Activated CD4-positive, alpha-beta memory T cell treated with anti-CD3 and anti-CD28 coated beads, Interleukin-2, amount 10 ng/mL, durations not matched to agents 7 days and 5 days (primary cell): ENCODE measurements at places on chromosomes 1 and 21. TPM values are rescaled to one million over a fixed set of nuclear protein-coding genes. Genes with fewer than 3 reads are reported as not detected.

- no peak overlapping the region for H3K4me3 ChIP-seq
- peaks cover 1% of the 10 kb centered on the region for H3K4me1 ChIP-seq
- H3K27ac ChIP-seq, result no peak overlapping the region
- no peaks in the 10 kb centered on the region for H3K36me3 ChIP-seq
- DNase-seq, result no peak
Measured at GRCh38 chr1:65174585-65174984, 26.6 kb downstream of the AK4 start.

GRCh38 chr1:11188858-11189451 is at the start of gene ANGPTL7:
Gene ANGPTL7 (plus strand): TSS chr1:11189355. CDS start chr1:11189580, 225 bp downstream.
- no peaks in the 10 kb centered on the region for H3K4me1 ChIP-seq
- DNase-seq, result no peak
- no peak within 1 kb of the TSS for H3K27ac ChIP-seq
- no peak within 1 kb of the TSS for H3K4me3 ChIP-seq
- peaks cover 21% of the 10 kb centered on the region for H3K36me3 ChIP-seq

DNA sequence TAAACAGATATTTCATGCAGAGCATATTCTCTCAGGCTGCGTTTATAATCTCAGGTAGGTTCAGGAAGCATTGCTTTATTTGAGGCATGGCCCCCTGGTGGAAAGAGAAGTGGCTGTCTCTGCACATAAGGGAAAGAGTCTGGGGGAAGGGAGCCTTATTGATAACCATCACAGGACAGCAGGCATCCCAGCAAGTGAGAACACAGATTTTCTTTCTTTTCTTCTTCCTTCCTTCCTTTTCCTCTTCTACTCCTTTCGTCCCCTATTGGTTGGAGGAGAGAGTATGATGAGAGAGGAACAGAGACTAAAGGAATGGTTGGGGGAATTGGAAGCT is 21.9 kb downstream of the TSNAX start:
- DNase-seq, result peak; percentile 26
- H3K36me3 ChIP-seq, result peaks cover 30% of the 10 kb centered on the region
- H3K4me1 ChIP-seq, result peaks cover 17% of the 10 kb centered on the region
- no peaks in the 10 kb centered on the region for H3K27me3 ChIP-seq

DNA sequence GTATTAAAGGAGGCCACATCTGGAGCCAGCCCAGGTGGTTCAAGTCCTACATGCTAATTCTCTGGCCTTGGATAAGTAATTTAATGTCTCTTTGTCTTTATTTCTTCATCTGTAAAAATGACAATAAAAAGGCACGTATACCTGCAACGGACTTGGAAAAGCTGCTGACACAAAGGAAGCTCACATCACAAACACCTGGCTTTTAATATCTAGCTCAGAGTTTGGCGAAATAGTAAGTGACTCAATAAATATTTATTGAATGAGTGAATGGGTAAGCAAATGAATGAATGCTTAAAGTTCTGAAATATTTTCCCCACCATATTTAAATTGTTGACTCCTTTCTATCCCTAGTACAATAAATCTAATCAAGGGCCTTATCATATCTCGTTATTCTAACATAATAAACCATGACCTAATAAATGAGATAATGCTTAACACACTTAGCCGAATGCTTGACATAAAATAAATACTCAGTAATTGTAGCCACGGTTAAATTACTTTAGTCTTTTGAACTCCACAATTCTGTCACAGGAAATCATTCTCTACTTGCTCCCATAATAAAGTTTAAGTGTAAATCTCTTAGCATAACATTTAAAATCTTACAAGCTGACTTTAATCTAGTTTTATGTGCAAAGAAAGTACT is 74.7 kb upstream of the PALMD start:
- no peak overlapping the region for H3K27ac ChIP-seq
- H3K36me3 ChIP-seq, result no peaks in the 10 kb centered on the region
- no peak overlapping the region for H3K4me3 ChIP-seq
- H3K27me3 ChIP-seq, result peaks cover 10% of the 10 kb centered on the region

DNA sequence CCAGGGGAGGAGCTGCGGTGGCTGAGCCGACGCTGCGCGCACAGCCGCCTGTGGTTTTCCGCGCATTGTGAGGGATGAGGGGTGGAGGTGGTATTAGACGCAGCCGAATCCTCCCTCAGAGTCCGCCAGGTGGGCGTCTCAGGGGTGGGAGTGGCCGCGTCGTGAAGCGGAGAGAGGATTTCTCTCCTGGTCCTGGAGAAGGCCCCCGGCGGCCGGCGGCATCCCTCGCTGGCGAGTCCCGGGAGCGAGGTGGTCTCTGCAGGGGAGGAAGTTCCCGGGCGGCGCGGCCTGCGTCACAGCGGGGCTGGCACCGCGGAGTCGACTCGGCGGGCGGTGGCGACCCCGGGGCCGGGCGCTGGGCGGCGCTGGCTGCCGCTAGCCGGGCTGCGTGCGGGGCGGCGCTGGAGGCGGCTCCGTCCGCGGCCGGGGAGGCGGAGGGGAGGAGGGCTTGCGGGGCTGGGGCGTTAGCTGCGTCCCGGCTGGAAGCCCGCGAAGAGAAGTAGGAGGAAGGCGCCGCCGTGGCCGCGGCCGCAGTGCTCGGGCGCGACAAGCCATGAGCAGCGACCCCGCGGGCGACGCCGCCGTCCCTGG is at the start of gene LRRC8C:
Gene LRRC8C (plus strand): TSS at position 464 of the 591 bp plus-strand sequence. CDS start 53,354 bp downstream, outside the sequence.
- H3K4me3 ChIP-seq, result peak within 1 kb of the TSS; percentile 88
- H3K27me3 ChIP-seq, result no peaks in the 10 kb centered on the region
- peaks cover 71% of the 10 kb centered on the region for H3K4me1 ChIP-seq
- peak within 1 kb of the TSS; percentile 89 for H3K27ac ChIP-seq

GRCh38 chr1:175715742-175716141 is 27.7 kb downstream of the TNR start:
- no peaks in the 10 kb centered on the region for H3K4me1 ChIP-seq
- H3K27me3 ChIP-seq, result no peaks in the 10 kb centered on the region
- no peak overlapping the region for H3K27ac ChIP-seq
- H3K36me3 ChIP-seq, result no peaks in the 10 kb centered on the region
- H3K4me3 ChIP-seq, result no peak overlapping the region

DNA sequence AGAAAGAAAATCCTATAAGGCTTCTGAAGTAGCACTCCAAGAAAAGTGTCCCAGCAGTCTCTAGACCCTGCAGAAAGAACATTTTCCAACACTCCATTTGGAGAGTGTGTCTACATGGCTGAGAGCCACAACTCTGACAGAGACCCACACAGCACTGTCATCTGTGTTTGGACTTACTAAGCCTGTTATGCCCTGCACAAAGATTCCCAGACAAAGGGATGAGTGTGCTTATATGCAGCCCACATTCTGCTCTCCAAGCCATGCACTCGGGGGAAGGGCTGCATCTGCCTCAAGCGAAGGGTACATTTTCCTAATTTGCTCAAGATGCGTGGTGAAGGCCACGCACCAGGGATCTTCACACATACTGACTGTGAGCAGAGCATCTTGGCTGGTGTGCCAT is 24.4 kb upstream of the SLAMF6 start:
- peaks cover 29% of the 10 kb centered on the region for H3K36me3 ChIP-seq
- no peak overlapping the region for H3K4me3 ChIP-seq
- H3K27me3 ChIP-seq, result no peaks in the 10 kb centered on the region
- H3K4me1 ChIP-seq, result peaks cover 18% of the 10 kb centered on the region

DNA sequence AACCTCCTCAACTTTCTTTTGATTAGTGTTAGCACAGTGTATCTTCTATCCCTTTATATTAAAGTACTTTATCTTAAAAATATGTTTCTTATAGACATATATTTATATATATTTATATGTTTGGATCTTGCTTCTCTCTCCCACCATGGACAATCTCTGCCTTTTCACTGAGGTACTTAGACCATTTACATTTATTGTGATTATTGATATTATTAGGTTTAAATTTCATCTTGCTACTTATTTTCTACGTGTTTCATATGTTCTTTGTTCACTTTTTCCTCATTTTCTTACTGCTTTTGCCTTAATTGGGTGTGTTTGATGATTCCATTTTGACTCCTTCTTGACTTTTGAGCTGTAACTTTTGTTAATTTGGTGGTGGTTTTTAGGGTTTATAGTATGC is 70.7 kb downstream of the POFUT2 start:
- no peak for DNase-seq
- H3K27me3 ChIP-seq, result no peaks in the 10 kb centered on the region
- peaks cover 26% of the 10 kb centered on the region for H3K4me1 ChIP-seq
- no peak overlapping the region for H3K27ac ChIP-seq
- H3K36me3 ChIP-seq, result peaks cover 86% of the 10 kb centered on the region

DNA sequence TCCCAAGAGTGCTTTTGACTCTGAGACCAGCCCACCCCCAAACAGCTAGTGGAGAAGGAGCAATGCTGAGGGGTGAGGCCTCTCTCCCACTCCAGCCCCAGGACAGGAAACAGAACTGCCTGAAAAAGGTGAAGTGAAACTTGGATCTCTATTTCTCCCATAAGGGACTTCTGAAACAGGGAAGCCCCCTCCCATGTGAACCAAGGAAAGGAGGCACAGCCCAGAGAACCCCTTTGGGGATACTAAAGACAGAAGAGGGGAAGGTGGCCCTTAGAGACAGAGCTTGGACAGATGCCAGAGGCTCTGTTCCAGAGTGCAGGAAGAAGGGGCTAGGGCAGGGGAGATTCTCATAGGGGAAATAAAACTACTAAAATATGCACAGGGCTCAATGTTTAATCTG is 2.9 kb downstream of the TNFAIP8L2 start:
- peaks cover 53% of the 10 kb centered on the region for H3K36me3 ChIP-seq
- peak overlapping the region; percentile 96 for H3K27ac ChIP-seq
- H3K4me3 ChIP-seq, result no peak overlapping the region
- DNase-seq, result no peak

DNA sequence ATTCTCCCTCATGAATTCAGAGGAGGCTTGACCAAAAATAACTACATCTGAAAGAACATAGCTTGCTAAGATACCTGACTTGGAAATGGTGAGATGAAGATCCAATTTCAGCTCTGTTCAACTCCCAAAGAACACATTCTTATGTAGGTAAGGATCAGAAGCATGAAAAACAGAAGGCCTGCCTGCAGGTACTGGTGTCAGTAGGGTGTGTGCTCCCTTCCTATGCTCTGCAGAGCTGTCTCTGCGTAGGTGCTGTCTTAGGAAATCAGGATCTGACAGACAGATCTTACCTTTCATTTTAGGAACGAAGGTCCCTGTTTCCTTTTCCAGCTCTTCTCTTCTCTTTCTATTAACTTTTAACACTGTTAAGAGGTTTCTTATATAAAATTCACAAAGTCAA is 5.6 kb upstream of the OR6K2 start:
- H3K4me1 ChIP-seq, result no peaks in the 10 kb centered on the region
- DNase-seq, result no peak
- H3K36me3 ChIP-seq, result no peaks in the 10 kb centered on the region
- H3K27ac ChIP-seq, result no peak overlapping the region

- no peak overlapping the region for H3K4me3 ChIP-seq
- H3K4me1 ChIP-seq, result no peaks in the 10 kb centered on the region
- H3K27ac ChIP-seq, result no peak overlapping the region
- H3K36me3 ChIP-seq, result no peaks in the 10 kb centered on the region
- peaks cover 11% of the 10 kb centered on the region for H3K27me3 ChIP-seq
- DNase-seq, result no peak
Measured at GRCh38 chr21:34302521-34302920, 61.3 kb upstream of the KCNE2 start.

Gene PADI4
- total RNA-seq, result not detected

Gene KCND3
- not detected for total RNA-seq

Gene TRIM45
- total RNA-seq, result 0.78 TPM

Gene TUT4
- total RNA-seq, result 68.1 TPM
